ENCODE measurements at places on chromosomes 2 and 18.
A peak's percentile ranks its signal among the peaks of the same experiment; 100 is the strongest.

- DNase-seq, result no peak
Measured at GRCh38 chr2:60337142-60337497, 216.3 kb downstream of the BCL11A start.

- DNase-seq, result no peak
Measured at GRCh38 chr18:76405280-76405679, 89.8 kb downstream of the ZNF516 start.

GRCh38 chr2:145360129-145360790 is 840.3 kb upstream of the ZEB2 start:
- no peak for DNase-seq

- no peak for DNase-seq
Measured at GRCh38 chr2:216994353-216994854, 134.5 kb upstream of the TNP1 start.

DNA sequence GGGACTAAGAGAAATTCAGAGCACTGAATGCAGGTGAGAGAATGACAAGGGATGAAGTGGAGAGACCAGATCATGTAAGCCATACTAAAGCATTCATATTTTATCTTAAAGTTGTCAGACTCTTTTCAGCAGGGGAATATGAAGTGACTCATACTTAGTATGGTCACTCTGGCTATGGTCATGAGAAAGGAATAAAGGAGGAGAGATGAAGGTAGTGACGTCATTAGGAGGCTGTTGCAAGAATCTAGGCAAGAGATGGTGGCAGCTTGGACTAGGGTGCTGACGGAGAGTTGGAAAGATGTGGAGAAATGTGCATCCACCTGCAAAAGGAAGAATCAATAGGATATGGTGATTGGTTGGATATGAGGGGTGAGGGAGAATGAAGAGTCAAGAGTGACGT is 203.2 kb upstream of the ACVR2A start:
- no peak for DNase-seq

GRCh38 chr2:55048508-55049042 is 1.7 kb downstream of the RTN4 start:
- peak; percentile 74 for DNase-seq

All from CMK (cell line).